Naive B cell (primary cell): ENCODE measurements at places on chromosomes 13 and 19.

DNA sequence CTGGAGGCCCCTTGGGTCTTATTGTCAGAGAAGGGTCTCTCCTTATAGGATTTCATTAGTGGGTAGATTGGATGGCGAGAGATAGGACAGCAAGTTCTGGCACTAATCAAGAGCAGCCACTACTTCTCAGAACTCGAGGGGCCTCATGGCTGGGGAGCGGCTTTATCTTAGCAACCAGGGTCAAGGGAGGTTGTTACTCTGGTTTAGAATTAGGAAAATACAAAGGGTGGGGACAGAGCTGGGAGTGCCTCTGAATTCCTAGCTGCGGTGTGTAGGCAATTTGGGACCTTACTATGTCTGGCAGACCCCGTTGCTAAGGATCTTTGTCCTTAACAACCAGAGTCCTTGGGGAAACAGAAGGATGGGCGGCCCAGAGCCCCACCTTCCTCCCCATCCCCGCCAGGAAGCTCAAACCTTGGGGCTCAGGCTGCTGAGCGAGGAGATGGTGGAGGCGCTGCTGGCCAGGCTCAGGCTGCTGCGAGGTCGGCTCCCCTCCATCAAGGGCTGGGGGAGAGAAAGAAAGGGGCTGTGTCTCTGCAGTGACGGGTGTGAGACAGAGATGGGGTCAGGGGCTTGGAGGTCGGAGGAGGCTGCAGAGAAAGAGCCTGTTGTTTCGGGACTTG, 1.2 kb downstream of the PLEKHA4 start:
- no peak for DNase-seq

GRCh38 chr13:43132257-43132656, 108.9 kb downstream of the DNAJC15 start:
- DNase-seq = no peak

- DNase-seq = no peak
Observed at GRCh38 chr13:74443631-74444030, 309.4 kb upstream of the KLF12 start.

DNA sequence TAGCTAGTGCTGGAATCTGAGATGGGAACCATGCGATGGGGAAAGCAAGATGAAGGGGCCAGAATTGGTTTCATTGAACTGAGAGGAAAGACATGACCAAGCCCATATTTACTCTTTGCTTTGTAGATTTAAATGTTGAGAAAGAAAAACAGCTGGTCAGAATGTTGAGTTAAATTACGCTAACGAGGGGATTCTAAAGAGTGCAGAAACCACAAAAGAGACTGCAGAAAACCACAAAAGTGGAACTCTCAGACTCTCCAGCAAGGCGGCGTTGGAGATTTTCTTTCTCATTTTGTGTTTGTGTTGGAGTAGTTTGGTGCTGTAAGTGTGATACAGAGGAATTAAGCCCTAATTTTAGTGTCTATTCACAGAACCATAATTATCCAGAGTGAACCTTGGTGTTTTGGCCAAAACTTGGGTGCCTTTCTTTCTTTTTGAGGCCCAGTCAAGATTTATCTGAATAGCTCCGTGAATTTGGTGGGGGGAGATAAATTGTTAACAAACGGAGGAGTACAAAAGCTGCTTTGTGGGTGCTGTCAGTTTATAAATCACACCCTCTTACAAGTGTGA, 26.3 kb downstream of the SAE1 start:
- peak; percentile 9 for DNase-seq

DNA sequence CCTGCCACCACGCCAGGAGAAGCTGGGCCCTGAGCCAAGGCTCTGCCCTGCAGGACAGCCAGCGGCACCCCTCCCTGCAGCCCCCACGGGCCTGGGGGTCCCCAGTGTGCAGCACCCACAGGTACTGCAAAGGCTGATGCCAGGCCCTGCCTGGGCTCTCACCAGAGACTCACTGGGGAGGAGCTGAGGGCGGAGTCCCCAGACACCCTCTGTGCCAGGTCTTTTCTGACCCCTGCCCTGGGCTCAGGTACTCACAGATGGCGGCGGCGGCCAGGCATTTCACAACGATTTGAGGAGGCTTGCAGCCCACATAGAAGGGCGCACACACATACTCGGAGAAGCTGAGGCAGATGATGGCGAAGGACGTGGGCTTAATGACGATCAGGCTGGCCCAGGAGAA, 5.7 kb downstream of the SLC7A9 start:
- DNase-seq = no peak

- DNase-seq = no peak
Observed at GRCh38 chr13:106276876-106277275, 258.6 kb downstream of the EFNB2 start.

DNA sequence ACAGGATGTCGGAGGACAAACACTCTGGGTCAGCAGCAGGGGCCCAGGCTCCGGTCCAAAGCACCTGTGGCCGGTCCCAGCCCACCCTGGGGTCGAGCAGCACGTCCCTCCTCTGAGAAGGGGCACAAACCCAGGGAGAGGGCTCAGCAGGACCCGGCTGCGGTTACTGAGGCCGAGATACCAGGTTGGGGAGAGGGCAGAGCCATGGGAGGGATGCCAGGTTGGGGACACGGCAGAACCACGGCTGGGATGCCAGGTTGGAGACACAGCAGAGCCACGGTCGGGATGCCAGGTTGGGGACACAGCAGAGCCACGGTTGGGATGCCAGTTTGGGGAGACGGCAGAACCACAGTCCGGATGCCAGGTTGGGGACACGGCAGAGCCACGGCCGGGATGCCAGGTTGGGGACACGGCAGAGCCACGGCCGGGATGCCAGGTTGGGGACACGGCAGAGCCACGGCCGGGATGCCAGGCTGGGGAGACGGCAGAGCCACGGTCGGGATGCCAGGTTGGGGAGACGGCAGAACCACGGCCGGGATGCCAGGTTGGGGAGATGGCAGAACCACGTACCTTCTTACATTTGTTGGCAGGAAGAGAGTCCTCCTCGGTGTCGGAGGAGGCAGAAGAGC, 18.5 kb downstream of the MIER2 start:
- DNase-seq = no peak

DNA sequence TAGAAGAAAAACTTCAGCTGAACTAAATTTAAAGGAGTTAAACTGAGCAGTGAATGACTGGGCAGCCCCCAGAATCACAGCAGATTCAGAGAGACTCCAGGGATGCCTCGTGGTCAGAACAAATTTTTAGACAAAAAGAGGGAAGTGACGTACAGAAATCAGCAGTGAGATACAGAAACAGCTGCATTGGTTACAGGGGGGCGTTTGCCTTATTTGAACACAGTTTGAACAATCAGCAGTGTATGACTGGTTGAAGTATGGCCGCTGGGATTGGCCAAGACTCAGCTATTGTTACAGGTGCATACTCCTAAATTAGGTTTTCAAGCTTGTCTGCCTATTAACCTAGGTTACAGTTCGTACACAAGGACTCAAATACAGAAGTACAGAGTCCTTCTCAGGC, 2.2 kb upstream of the SPRYD7 start:
- DNase-seq = peak; percentile 70

- no peak for DNase-seq
Observed at GRCh38 chr19:41001243-41001971, 10.3 kb downstream of the CYP2B6 start.

GRCh38 chr13:109389892-109390345, 396.5 kb downstream of the IRS2 start:
- no peak for DNase-seq

DNA sequence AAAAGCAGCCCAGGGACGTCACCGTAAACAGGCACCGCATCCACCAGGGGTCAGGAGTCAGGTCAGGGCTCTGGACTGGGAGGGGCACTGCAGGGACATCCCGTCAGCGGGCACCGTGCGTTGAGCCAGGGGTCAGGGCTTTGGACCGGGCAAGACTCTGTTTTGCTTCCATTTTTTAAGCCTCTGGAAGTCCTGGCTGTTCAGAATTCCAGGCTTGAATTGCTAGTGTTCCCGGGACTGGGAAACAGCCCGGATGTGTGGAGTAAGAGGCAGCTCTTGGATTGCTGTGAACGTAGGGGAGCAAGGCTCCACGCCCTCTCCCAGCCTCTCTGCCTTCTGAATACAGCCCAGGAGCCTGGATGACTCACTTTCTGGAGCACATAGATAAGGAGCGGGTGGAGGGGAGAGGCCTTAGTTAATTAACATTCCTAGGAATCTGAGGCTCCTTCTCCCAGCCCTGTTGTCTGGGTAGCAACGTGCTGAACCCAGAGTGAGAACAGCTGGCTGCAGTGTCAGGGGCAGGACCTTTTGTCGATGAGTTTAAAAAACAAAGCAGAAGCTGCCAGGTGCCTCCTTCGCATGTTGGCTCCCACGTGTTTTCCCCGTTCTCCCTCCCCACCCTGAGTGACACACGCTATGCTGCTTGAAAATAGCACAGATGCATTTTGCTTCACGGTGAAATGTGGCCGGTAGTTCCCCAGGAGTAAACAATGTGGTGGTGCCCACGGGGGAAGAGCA, 21.9 kb downstream of the ATP11A start:
- DNase-seq = no peak

DNA sequence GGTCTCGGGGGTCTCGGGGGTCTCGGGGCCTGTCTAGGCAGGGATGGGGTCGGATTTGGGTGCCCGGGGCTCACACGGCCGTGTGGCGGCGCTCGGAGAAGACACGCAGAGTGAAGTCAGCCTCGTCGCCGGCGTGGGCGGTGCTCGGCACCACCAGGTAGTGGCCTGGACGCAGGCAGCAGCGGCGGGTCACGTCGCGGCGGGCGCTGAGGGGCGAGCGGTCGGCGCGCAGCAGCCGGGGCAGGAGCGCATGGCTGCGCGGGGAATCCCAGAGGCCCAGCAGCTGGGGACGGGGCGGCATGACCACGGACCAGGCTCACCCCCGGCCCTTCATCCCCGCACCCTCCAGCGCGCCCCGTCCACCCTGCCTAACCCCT, 8.2 kb downstream of the CAPN12 start:
- peak; percentile 60 for DNase-seq

DNA sequence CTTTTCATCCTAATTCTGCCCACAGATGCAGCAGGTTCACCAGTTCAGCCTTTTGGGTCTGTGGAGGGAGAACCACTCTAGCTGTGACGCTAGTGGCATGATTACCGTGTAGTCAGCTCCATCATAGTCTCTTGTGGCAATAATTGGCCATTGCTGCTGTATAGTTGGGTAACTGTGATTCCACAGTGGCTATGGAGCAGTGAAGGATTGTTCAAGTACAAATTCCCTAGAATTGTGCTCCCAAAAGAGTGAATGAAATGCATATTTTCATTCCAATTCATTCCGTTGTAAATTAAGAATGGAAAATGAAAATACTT, 856 bp downstream of the TEX26 start:
- DNase-seq = no peak

DNA sequence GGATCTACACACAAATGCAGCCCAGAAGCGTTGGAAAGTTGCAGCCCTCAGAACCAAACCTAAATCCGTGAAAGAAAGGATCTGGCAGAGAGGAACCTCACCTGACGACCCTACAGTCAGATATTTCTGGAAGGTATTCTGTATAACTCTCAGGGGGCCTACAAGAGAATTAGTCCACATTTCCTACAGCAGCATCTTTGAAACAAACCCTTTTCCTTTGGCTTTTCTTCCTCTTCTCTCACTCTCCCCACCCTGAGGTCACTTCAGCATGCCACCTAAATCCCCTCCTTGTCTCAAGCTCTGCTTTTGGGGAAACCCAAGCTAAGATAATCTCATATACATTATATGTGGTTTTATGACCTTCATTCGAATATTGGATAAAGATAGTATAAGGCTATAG, 719.0 kb upstream of the MIR17HG start:
- no peak for DNase-seq

- DNase-seq = no peak
Observed at GRCh38 chr13:105410602-105411001, 1124.9 kb downstream of the EFNB2 start.

- DNase-seq = no peak
Observed at GRCh38 chr13:20822406-20822805, 48.6 kb upstream of the EEF1AKMT1 start.

DNA sequence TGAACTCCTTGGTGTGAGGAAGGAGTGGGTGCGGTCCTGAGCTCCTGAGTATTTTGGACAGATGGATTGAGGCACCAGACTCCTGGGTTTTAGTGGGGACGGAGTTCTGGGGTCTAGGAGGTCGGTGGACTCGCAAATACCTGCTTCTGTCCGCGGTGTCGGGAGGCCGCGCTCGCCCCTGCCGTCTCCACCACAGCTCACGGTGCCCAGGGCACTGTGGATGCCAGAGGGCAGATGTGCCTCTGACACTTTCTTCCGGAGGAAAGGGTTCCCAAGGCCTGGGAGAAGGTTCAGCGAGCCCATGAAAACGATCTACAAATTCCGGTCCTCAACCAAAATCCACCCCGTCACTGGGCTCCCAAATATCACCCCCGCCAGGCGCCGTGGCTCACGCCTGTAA, 3.3 kb downstream of the TULP2 start:
- no peak for DNase-seq

DNA sequence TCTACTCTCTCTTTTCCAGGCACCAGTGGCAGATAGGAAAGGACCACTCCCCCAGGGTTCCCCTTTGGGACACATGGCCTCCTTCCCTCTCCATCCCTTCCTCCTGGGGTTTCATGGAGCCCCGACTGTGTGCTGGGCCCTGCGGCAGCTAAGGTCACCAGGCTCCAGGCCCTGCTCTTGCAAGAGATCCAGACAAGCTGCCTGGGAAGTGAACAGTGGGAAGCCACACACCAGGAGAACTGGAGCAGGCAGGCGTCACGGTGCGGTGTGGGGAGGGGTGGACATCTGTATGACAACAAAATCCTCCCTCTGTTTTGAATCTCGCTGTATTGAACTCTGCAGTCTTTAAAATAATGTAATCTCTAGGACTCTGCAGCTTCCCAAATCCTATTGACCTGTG, 330.1 kb downstream of the UQCRFS1 start:
- no peak for DNase-seq
